RPMI7951 (cell line): ENCODE measurements at places on chromosomes 1 and 21. TPM values are rescaled to one million over a fixed set of nuclear protein-coding genes. Genes with fewer than 3 reads are reported as not detected.

HSD3B1 gene
- total RNA-seq = not detected in 2 replicates

OXCT2 gene
- 1.9 and 2.6 TPM in 2 replicates for total RNA-seq

RAB3B gene
- total RNA-seq = 5.5 and 5.6 TPM in 2 replicates

AMY2A gene
- total RNA-seq = not detected in 2 replicates

AMY2B gene
- total RNA-seq = 0.48 and 0.88 TPM in 2 replicates

OR2M4 gene
- 0.20 TPM in 1 of 2 replicates, not detected in the other for total RNA-seq

SMIM11 gene
- total RNA-seq = 1.4 and 21.3 TPM in 2 replicates

NECTIN4 gene
- 0.20 TPM in 1 of 2 replicates, not detected in the other for total RNA-seq

PAQR6 gene
- total RNA-seq = 0.12 and 0.29 TPM in 2 replicates

CLCNKB gene
- not detected in 2 replicates for total RNA-seq

C4BPB gene
- not detected in 2 replicates for total RNA-seq

PTPRF gene
- 34.5 and 39.7 TPM in 2 replicates for total RNA-seq

TRIM45 gene
- 3.3 and 3.6 TPM in 2 replicates for total RNA-seq

GFI1 gene
- total RNA-seq = 0.12 and 0.20 TPM in 2 replicates

MPZ gene
- 0.24 and 0.39 TPM in 2 replicates for total RNA-seq

TEX50 gene
- total RNA-seq = not detected in 2 replicates

FCER1G gene
- total RNA-seq = 1.3 TPM in 1 of 2 replicates, not detected in the other

BEST4 gene
- total RNA-seq = not detected in 2 replicates

RGS4 gene
- total RNA-seq = 18.3 and 24.1 TPM in 2 replicates

BCAR3 gene
- 50.1 and 60.0 TPM in 2 replicates for total RNA-seq

AXDND1 gene
- not detected in 2 replicates for total RNA-seq
